ENCODE measurements at places on chromosomes 2 and 18.

GRCh38 chr18:38318416-38318815 is 752.8 kb upstream of the CELF4 start:
- DNase-seq, result no peak

GRCh38 chr2:136254681-136255080 is 136.7 kb upstream of the CXCR4 start:
- DNase-seq, result no peak

GRCh38 chr2:204015118-204015843 is 78.7 kb downstream of the ICOS start:
- no peak for DNase-seq

GRCh38 chr2:121427187-121427689 is 103.4 kb upstream of the RNU4ATAC start:
- no peak for DNase-seq

- DNase-seq, result no peak
Observed at GRCh38 chr18:22320771-22321170, 96.9 kb downstream of the CTAGE1 start.

DNA sequence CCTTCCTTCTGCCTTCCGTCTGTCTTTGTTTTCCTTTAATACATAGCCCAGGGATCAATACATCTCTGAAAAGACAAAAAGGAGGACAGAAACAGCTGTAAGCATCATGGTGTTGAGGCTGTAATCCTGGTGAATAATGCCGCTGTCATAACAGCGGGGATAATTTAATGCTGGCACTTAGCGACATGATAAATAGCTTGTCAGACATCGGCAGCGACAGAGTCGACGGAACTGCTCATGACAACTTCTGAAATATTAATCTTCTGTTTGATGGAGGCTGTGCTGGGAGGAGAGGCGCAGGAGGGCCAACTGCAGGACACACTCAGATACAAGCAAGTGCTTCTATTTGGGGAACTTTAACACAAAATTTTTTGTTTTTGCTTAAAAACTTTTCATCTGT is 602.2 kb downstream of the GALR1 start:
- no peak for DNase-seq

- DNase-seq, result no peak
Observed at GRCh38 chr2:195150819-195151218, 506.2 kb upstream of the SLC39A10 start.

DNA sequence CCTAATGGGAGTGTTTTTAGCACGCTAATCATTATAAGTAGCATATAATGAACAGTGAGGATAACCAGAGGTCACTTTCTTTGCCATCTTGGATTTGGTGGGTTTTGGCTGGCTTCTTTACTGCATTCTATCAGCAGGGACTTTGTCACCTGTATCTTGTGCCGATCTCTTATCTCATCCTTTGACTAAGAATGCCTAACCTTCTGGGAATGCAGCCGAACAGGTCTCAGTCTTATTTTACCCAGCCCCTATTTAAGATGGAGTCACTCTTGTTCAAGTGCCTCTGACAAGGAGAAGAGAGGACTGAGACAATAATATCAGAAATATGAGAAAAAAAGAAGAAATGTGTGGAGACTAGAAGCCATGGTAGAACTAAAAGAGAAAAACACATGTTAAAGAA is 276.4 kb downstream of the TMX3 start:
- no peak for DNase-seq

GRCh38 chr2:67322353-67323001 is 74.7 kb upstream of the ETAA1 start:
- no peak for DNase-seq

DNA sequence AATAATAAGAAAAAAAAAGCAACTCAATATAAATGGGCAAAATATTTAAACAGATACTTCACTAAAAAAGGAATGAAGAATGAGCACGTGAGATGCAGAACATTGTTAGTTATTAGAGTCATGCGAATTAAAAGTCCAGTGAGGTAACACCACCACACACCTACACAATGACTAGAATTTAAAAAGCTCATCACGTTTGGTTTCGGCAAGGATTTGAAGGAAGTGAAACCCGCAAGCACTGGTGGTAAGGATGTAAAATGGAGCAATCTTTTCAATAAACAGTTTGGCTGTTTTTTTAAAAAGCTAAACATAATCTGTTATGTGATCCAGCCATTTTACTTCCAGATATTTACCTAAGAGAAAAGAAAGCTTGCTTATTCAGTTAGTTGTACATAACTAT is 1181.6 kb upstream of the CELF4 start:
- DNase-seq, result no peak

GRCh38 chr2:30139131-30139870 is 7.5 kb upstream of the YPEL5 start:
- DNase-seq, result no peak

DNA sequence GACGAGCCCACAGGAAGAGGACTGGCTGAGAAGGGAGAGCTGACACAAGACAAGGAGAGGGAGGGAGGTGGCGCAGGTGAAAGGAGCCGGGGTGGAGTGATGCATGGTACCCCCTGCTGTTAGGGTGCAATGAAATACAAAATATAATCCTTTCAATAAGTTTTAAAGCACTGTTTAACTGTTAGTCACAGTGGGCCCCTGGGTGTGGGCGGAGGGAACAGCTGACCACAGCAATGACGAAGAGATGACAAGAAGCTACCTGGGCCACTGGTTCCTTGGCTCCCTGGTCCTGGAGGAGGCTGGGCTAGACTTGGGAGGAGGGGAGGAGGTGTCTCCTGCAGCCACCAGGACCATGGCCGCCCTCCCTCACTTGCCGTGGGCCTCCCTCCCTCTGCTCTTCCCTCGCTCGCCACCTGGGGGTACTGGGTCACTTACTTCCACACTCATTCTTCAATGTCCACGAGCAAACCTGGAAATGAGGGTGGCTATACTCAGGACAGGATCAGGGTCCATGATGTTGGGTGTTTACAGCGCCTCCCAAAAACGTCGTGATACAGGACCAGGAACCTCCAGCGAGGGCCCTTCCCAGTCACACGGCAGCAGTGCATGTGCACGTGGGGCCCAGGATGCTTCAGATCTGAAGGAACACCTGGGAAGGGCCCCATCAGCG is 196.1 kb downstream of the ANKRD30B start:
- no peak for DNase-seq

DNA sequence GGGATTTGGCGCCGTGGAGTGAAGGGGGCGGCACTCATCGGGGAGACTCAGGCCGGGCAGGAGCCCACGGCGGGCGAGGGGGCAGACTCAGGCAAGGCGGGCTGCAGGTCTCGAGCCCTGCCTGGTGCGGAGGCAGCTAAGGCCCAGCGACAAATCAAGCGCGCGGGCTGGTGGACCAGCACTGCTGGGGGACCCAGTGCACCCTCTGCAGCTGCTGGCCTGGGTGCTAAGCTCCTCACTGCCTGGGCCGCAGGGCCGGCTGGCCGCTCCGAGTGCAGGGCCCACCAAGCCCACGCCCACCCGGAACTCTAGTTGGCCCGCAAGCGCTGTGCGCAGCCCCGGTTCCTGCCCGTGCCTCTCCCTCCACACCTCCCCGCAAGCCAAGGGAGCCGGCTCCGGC is 26.2 kb upstream of the SPP2 start:
- DNase-seq, result no peak

DNA sequence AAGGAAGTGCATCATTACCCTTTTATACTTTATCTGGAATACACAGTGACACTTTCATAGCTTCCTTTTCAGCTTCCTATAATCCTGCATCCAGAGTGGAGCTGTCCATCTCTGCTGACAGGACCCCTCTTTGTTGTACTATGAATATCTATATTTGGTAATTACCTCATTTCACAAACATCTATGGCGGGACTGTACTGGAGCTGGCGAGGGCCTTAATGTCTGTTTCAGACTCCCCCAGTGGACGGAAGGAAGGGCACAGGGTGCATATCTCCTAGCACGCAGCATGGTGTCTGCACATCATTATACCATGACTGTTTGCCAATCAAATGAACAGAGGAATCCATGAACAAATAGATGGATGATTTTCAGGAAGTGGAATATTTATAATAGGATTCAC is 142.3 kb downstream of the SOX11 start:
- DNase-seq, result no peak

DNA sequence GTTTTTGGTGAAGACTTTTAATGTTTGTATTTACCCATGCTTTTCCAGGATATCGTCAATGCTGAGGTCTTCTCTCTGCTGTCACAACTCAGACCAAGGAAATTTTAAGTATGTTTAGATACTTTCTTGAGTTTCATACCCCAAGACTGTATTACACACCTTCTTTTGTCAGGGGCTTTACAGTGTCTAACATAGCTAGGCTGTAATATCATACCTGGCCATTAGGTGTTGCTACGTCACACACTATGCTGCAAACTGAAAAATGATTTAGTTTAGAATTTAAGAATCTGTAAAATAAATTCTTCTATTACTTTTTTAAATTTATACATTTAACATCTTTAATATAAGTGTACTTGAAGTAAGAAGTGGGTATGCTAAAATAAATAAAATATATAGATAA is 358.4 kb upstream of the NRP2 start:
- DNase-seq, result no peak

DNA sequence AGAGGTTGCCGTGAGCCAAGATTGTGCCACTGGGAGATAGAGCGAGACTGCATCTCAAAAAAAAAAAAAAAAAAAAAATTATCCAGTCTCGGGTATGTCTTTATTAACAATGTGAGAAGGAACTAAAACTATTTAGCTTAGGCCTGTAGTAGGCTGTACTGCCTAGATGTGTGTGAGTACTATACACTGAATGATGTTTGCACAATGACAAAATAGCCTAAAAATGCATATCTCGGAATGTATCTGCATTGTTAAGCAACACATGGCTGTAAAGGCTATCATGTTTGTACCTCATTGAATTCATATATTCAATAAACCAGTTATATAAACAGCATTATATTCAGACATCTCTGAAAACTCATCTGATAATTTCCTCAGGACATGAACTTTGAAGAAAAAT is 191.2 kb upstream of the SESTD1 start:
- DNase-seq, result no peak

GRCh38 chr2:6184532-6185292 is 492.5 kb downstream of the SOX11 start:
- no peak for DNase-seq

- no peak for DNase-seq
Observed at GRCh38 chr2:7858624-7859023, 823.2 kb upstream of the ID2 start.

DNA sequence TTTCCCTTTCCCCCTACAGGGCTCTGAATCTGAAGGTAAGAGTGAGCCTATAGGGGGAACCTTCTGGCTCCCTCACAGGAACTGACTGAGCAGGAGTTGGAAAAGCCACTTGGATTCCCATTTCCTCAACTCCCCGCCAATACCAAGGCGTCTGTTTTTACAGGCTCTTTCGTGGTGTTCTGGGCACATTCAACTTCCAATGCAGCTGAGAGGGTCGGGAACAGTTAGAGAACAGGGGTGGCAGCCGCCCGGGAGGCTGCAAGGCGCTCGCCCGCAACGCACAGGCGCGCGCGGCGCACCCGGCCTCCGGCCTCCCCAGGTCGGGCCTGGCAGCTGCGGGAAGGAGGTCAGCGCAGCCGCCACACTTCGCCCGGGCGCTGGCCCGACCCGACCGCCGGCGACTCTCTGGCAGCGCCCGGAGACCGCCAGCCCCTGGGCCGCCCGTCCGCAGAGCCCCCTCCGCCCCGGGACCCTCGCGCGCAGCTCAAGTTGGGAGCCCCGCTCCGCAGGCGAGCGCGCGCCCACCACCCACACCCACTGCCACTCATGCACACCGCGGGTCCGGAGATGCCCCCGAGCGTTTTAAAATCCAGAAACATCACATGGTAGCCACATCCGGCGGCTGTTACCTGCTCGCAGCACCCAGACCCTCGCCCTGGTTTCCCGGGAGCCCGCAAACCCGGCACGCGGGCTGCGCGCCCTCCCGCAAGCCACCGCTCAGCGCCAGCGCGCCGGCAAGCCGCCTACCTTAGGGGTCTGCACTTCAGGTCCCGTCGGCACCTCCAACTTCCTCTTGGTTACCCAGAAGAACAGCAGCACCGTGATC is 816 bp downstream of the GALNT14 start:
- DNase-seq, result no peak

- DNase-seq, result no peak
Observed at GRCh38 chr2:134195341-134195740, 58.5 kb upstream of the MGAT5 start.

DNA sequence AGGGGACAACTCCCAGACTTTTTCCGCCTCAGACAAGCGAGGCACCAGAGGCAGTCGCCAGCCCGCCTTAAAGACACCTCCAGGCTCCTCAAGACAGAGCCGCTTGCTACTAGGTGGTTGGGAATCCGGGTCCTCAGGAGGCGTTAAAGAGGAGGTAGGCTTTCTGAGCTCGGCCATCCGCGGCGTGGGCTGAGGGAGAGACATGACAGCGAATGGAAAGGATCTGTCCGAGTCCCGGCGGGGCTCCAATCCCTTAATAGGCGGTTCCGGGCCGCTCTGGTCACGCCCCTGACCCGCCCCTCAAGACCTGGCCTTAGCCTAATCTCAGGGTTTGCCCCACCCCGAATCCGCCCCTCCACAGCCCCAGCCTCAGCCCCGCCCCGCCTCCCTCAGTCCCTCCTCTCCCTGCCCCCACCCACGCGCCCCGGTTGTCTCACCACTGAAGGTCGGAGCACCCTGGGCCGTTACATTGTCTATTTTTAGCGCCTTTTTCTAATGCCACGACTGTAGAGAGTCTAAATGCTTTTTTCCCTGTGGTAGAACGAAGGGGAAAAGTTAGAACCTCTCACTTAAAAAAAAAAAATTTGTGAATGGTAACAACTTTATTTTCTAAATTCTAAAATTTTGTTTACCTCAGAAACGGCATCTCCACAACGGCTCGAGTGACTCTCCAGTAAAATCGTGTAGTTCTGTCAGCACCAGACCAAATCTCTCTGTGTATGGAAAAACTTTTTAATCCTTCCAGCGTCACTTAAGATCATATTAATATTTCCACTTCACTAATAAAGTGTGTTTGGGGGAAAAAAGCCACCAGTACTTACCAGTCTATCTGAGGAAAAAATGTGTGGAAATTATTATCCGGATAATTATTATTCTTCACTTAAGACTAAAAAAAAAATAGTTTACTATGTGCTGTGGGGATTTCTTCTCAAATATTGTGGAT is at the start of gene RAD51AP2:
RAD51AP2 (minus strand) TSS at position 229 of the 943 bp plus-strand sequence; CDS start at position 204, 25 bp downstream.
- no peak for DNase-seq

DNA sequence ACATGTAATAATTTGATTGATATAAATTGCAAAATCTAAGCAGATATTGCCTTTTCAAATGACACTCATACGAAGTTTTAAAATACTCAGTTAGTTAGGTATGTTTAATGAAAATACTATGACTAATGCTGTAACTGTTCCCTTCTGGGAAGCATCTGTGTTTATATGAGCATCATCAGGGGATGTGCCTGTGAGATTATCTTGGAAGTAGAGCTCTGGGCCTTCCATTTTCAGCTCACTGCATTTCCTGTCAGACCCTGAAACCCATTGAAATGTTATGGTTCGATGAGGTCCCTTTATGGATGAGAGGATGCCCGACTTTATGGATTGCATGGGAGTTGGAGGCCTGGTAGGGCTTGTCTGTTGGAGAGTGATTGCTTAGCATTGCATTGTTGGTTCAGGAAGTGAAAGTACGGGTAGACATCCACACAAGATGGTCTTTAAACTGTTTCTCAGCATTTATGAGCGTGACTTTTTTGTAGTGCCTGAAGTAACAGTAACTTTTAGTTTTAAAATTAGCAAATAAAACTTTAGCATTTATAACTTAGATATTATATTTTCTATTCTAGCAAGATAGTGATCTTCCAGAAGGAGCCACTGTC is 28.7 kb downstream of the ELP2 start:
- DNase-seq, result no peak

GRCh38 chr2:66101206-66101605 is 333.7 kb upstream of the MEIS1 start:
- no peak for DNase-seq

All from activated naive CD4-positive, alpha-beta T cell (primary cell).